ENCODE measurements at places on chromosomes 7 and 10.

DNA sequence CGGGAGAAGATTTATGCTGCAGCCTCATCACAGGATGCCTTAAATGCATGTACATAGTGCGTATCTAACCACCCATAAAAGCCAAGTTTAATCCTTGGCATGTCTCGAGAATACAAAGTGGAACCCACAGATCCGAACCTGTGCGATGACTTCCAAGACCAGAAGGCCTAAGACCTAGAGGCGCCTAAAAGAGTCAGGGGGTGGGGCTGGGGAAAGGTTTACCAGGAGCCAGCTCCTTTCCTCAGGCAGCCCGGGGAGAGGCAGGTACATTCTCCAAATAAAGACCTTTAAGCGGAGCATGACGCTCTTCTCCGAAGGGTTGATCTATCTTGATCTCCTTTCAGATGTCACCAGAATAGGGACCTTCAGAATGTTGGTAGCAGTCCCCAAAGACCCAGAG is 9.7 kb downstream of the SP8 start:
- DNase-seq = no peak

GRCh38 chr7:132390705-132391104 is 185.6 kb downstream of the PLXNA4 start:
- no peak for DNase-seq

DNA sequence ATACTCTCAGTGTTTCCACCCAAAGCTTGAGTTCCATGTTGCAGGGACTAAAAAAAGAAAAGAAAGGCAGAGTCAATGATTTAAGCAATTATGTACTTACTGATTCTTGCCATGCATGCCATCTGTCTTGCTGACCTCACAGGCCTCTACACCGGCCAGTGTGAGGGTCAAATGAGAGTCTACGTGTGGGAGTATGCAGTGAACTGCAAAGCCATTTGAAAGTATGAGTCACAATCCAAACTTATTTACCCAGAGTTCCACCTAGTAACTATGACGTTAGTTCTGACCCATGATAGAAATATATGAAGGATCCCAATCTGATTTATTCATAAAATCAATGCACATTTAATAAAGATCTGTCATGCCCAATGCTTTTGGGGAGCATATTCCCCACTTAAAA is 26.5 kb downstream of the PDE1C start:
- no peak for DNase-seq

- DNase-seq = no peak
These were observed 2.8 kb downstream of the CYP26C1 start for GRCh38 chr10:93063144-93063976.

GRCh38 chr10:86594535-86594934 is 59.8 kb upstream of the OPN4 start:
- DNase-seq = no peak

- DNase-seq = no peak
These were observed 157.5 kb downstream of the CHN2 start for GRCh38 chr7:29352041-29352440.

GRCh38 chr10:98332623-98333269 is 64.8 kb upstream of the LOXL4 start:
- DNase-seq = no peak

DNA sequence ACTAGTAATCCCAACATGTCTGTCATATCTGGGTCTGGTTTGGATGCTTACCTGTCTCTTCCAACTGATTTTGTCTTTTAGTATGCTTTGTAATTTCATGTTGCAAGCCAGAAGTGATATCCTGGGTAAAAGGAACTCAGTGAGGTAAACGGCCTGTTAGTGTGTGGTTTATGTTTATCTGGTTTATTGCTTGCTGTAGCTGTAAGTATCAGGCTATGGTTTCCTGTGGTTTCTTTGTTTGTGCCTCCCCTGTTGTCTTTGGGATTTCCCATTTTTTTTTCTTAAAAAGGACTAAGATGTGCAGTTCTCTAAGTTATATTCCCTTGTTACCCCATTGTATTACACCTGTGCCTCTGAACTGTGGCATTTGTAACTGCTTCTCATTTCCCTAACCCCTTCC is 323.5 kb upstream of the POM121L12 start:
- no peak for DNase-seq

DNA sequence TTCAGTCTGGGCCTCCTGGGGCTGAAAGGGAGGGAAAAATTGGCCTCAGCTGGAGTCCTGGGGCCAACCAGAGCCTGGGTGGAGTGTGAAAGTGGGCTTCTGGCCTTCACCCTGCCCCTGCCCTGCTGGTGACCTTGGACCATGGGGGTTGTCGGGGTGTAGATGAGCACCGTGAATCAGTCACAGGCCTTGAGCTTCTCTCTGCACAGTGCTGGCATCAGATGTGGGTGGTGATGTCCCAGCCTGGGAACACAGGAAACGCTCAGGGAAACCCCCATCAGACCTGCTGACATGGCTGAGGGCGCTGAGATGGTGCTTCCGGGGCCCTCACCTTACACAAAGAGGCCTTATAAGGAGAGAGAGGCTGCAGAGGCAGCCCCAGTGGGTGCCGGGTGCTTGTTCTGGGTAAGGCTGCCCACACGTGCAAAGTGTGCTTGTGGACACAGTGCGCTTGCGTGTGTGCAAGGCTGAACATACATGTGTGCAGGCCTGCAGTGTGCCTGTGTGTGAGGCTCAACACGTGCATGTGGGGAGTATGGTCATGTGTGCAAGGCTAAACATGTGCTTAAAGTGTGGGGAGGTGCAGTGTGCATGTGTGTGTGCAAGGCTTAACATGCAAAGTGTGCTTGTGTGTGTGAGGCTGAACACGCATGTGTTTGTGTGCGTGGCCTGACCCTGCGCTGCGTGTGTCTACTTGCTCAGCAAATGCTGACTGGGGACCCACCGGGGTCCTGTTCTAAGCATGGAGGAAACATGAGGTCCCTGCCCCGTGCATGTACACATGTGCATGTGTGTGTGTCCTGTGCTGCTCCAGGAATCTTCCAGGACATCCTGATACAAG is 6.5 kb downstream of the ARPC1B start:
- peak; percentile 90 for DNase-seq

GRCh38 chr7:156656598-156656997 is 16.0 kb downstream of the RNF32 start:
- no peak for DNase-seq

DNA sequence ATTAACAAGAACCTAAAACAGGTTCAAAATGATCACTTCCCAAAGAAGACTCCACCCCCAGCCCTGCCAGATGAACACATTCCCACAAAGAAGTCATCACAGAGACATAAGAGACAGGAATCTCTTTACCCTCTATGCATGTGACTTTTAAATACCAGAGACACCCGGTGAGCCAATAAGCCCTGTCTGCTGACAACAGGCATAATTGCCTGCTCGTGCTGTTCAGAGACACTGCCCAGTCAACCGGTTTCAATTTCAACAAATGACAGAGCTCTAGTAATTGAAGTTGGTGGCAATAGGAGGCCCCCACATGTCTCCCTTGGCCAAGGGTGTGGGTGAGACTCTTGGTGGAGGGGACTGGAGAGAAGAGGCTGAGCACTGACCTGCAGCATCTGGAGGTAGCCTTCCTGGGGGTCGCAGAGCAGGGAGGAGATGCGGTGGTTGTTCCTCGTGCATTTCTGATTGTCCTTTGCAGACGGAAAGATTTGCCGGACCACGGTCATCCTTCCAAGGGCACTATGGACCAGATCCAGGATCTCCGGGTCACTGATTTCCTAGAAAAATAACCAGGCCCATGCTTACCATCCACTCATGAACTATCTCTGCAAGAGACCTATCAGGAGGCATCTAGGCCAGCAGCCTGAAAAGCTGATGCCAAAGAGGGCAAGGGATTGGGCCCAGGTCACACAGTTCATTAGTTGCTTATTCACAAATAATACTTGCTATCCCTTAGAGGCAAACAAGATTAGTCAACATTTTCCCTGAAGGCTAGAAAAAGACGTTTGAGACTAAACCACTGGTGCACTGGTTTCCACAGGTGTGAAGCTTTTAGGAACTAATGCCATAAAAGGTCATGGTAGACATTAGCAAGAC is 497.7 kb downstream of the GRID1 start:
- no peak for DNase-seq

- peak; percentile 80 for DNase-seq
These were observed 652 bp downstream of the KAZALD1 start for GRCh38 chr10:101062232-101063049.

GRCh38 chr10:126561921-126562680 is 108.4 kb downstream of the C10orf90 start:
- DNase-seq = no peak

DNA sequence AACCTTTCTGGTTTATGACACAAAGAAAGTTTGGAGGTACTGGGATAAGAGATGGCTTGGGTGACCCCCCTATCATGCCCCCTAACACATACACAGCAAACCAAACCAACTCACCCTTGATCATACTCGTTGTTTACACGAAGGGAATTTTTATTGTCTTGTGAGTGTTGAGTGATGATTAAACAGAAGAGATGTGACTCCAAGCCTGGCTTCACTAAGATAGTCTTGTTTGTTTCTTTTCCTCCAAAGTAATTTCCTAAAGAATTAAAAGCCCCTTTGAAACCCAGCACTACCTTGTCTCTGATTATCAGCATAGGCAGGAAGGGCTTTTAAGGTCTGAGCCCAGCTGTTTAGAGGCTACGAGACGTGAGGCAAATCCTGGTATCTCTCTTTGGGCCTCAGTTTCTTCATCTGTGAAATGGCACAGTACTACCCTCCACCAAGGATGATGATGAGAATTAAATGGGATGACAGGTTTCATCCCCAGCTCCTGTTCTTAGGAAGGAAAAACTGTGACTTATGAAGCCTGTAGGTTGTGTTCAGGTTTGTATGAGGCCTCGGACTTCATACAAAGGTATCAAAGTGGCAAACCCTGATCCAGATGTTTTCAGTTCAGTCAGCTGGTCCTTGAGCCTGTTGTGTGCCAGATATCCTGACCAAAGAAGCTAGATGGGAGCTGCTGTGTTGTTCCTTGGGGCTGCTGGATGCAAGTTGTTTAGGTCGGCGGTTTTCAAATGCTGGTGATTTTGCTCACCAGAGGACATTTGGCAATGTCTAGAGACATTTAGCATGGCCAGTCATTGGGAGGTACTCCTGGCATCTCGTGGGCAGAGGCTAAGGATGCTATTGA is 51.8 kb downstream of the TCF7L2 start:
- DNase-seq = no peak

GRCh38 chr10:11017570-11018431 is at the start of gene CELF2:
Gene CELF2 (plus strand): TSS chr10:11017872. CDS start chr10:11018090, 218 bp downstream.
- DNase-seq = peak; percentile 67

- DNase-seq = no peak
These were observed 31.7 kb downstream of the CAMK2B start for GRCh38 chr7:44293561-44294324.

GRCh38 chr10:71537125-71537524 is 140.4 kb downstream of the CDH23 start:
- DNase-seq = no peak

DNA sequence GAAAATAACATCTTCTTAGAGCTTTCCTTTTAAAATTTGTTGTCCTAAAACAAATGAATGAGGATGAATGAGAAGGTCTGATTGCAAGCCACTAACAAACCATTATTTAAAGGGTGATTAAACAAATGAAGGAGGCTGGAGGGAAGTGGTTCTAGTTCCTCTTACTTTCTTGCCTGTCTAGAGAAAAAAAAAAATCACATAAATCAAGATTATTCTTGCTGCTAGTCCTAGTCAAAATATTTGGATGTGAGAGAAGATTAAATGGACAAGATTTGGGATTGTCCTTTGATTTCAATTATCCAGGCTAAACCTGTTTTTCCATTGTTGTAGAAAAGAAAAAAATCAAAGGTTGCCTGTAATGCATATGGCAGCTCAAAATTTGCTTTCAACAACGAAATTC is 3.3 kb downstream of the SKAP2 start:
- peak; percentile 22 for DNase-seq

GRCh38 chr7:157544226-157544625 is 207.4 kb downstream of the DNAJB6 start:
- DNase-seq = no peak

DNA sequence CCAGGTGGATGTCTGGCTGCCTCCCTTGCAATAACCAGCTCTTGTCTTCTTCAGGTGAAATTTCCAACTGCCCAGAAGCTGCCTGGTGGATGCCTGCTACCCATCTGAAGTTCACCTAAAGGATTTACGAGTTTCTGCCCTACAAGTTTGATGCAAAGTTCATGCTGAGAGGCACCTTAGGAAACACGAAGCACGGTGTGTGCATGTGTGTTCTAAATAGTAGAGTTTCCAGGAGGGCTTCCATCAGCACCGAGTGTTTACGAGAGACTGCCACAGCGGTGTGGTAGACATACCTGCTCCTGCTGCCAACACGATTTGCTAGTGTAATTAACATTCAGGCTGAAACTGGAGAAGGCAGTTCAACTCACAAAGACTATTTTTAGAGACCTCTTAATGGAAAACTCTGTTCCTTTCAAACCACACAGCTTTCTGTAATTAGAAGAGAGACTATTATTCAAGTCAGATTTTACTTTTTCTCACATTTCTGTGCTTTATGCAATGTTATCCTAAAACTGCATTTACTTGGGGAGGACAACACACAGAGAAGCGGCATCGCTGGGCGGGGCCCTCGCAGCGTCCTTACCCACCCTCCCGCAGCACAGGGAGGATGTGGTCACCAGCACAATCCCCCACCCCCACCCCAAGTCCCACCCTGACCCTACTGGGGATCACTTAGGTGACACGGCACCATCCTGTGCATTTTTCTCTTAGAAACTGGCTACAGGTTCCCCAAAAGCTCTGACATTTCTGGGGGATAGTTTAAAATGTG is 15.5 kb upstream of the CPXM2 start:
- no peak for DNase-seq

- DNase-seq = peak; percentile 14
These were observed 560 bp downstream of the CPA4 start for GRCh38 chr7:130293521-130293920.

GRCh38 chr10:113504423-113504822 is 48.4 kb upstream of the HABP2 start:
- DNase-seq = no peak

GRCh38 chr7:135711139-135711469 is 16.9 kb downstream of the SLC13A4 start:
- no peak for DNase-seq
